Stimulated activated naive CD4-positive, alpha-beta T cell (primary cell): ENCODE measurements at places on chromosomes 6 and 20.

DNA sequence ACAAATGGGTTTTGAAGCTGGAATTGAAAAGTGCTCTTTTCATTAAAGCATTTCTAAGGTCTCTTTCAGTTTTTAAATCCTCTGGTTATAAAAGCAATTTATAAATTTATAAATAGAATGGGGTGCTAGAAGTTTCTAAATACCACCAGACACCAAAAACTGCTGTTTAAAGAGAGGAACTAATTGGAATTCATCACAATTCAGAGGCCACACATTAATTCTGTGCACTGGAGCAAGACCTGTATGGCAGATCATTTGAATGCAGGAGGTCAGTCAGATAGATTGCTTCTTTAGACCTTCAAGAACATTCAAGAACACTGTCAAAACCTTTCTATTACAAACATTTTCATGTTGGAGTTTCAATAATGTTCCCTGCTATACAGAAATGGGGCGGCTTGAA is 55.1 kb downstream of the ALDH8A1 start:
- DNase-seq: no peak

GRCh38 chr6:92716638-92717037 is 702.7 kb downstream of the EPHA7 start:
- DNase-seq: no peak

DNA sequence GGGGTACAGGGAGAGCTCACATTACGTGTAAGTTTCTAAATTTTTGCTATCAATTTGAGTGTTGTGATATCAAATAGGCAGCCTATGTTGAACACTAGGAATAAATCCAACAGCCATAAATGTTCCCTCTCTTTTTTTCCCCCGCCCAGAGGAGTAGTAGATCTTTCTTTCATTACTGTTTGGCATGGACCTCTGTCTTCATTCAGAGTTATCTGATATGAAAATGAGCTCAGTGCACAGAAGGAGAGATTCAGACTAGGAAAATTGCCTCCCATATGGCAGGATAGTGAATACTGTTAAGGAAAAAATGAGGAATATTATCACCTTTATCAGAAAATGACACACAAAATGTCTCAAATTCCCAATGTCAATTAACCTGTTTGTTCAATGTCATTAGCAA is 110.0 kb upstream of the EYS start:
- DNase-seq: no peak

GRCh38 chr20:20465252-20465651 is 97.3 kb downstream of the INSM1 start:
- DNase-seq: peak; percentile 1

DNA sequence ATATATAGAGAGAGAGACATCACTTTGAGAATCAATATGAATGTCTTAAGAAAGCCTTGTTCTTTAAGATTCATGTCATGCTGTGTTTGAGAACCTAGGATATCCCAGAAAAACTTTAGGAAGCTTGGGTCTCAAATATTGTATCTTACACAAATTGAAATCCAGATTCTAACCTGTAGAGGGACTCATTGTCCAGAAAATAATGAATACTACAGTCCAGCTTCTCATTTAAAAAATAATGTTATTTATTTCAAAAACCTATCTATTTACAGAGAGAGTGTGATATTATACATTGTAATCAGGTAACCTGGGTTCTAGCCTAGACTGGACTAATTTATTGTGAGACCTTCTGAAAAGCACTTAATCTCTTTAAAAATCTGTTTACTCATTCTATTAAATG is 4.2 kb downstream of the RFX6 start:
- DNase-seq: no peak

GRCh38 chr6:142152746-142153145 is 5.7 kb downstream of the VTA1 start:
- DNase-seq: no peak

DNA sequence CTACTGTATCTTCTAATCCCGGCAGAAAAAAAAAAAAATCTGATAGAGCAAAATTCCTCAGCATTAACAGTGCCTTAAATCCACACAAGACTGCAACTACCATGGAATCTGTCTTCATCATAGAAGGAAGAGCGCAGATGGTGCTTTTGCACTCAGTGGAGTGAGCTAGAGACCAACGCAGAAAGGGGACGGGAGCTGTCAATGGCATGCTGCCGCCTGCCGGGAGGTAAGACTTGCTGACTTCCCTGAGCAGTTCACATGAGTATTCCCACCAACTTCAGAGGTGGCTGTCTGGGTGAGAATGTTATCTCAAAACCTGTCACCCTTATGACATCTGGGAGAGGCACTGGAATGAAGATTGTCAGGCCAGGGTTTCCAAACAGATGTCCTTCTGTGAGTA is 35.6 kb downstream of the DZANK1 start:
- no peak for DNase-seq

- DNase-seq: no peak
These were observed 26.6 kb upstream of the PCMTD2 start for GRCh38 chr20:64228751-64229506.

- no peak for DNase-seq
These were observed 13.8 kb downstream of the TBPL1 start for GRCh38 chr6:133966654-133967329.

- no peak for DNase-seq
These were observed 5.4 kb downstream of the RAMACL start for GRCh38 chr6:166581091-166581511.

DNA sequence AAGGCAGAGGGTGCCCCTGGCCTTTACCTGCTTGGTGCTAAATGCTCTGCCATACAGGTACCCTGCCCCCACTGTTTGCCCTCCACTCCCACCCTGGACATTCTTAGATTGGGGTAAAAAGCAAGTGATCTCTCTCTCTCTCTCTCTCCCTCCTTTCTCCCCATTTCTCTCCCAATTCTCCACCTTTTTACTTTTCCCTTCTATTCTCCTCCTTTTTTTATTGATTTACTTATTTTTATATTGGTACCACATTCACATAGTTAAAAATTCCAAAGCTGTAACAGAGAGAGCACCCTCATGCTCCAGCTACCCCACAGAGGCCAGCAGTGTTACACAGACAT is 37.7 kb upstream of the ID1 start:
- DNase-seq: no peak

DNA sequence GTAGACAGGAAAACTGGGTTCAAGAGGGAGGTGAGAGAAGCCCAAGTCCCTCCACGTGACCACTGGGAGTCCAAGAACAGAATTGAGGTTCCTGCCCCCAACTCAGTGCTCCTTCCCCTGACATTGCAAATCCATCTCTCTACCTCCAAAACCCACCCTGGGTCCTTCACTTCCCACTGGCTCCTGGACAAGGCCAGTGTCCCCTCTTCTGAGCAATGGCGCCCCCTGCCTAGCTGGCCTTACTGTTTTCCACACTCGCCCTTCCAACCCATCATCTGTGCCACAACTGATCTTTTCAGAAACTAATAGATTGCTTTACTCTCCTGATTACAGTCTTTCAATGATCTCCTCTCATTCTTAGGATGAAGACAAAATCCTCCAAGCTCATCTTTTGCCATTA is 200.3 kb downstream of the ANKRD60 start:
- DNase-seq: no peak

DNA sequence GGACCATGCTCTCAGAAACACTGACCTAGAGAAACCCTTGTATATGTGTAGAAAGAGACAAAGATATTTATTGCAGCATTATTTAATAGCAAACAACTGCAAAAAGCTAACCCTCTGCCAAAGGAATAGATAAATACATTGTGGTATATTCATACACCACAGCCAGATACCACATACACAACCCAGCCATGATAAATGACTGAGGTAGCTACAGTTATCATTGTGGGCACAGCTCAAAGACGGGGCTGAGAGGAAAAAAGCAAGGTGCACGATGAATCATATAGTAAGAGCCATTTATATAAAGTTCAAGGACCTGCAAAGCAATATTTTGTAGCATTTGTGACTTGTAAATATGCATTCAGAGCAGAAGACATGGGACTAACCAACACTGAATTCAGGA is 30.8 kb downstream of the RSPO4 start:
- no peak for DNase-seq

DNA sequence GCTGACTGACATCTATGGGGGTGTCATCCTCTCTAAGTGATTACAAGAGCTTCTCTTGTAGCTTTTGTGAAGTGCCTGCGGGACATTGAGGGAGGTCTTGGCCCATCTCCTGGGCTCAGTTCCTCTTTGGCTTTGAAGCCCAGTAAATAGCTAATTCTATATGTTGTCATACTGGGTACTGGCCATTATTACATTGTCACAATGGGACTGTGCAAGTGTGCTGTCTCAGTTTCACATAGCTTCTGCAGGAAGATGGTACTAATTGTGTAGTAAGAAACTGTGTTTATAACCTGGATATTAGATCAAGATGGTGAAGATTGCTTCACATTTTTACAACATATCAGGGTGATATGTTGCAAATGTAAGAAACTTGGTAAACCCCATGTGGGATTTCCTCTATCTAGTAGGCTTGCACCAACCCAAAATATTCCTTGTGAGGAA is 19.9 kb downstream of the SPINT3 start:
- no peak for DNase-seq

- no peak for DNase-seq
These were observed 190.3 kb downstream of the ATXN1 start for GRCh38 chr6:16570946-16571345.
